C1 segment of cervical spinal cord (tissue), 14 donors: ENCODE measurements at places on chromosomes 13 and 19.
A peak's percentile ranks its signal among the peaks of the same experiment; 100 is the strongest.

DNA sequence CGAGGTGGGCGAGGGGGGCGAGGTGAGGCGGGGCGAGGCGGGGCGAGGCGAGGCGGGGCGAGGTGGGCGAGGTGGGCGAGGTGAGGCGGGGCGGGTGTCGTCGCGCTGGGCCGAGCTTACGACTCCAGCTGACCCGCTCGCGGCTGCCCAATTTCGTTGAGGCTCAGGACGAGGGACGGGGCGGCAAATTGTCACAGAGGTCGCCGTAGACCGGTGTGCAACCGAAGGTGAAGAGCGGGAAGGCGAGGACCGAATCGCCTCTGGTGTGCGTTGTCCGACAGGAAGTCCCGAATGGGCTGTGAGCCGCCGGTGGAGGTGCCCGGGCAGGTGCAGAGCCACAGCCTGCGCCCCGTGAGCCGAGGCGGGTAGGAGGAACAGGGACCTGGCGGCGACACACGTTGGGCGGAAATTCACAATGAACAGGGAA lies at the start of gene LACC1:
TSS of gene LACC1 (plus strand) at position 150 of the 427 bp plus-strand sequence. CDS start 1,082 bp downstream, outside the sequence.
- no peak for DNase-seq

GRCh38 chr19:43662487-43662886 lies 7.5 kb downstream of the PLAUR start:
- DNase-seq: peak; percentile 1

DNA sequence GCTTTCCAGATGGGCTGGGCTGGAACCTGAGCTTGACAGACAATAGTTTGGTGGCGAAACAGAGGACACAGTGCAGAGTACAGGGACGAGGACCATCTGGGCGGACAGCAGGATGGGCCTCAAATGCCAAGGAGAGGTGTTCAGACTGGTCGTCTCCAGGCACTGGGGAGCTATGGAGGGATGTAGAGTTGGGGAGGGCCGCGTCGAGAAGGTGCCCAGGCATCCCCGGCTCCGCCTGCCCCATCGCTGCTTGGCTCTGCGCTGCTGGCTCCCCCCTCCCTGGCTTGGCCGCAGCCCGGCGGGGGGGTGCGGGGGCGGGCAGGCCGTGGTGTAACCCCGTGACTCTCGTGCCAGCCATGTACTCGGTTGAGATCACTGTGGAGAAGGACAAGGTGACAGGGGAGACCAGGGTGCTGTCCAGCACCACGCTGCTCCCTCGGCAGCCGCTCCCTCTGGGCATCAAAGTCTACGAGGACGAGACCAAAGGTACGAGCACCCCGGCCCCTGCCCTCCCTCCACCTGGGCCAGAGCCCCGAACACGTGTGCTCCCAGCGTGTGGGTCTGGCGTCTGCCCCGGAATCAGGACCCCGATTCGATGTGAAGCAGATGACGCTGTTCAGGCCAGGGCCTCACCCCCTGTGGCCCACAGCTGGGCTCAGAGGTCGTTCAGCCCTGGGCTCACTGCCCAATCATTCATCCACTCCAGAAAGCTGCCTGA lies 10.8 kb upstream of the MISP start:
- DNase-seq: no peak

DNA sequence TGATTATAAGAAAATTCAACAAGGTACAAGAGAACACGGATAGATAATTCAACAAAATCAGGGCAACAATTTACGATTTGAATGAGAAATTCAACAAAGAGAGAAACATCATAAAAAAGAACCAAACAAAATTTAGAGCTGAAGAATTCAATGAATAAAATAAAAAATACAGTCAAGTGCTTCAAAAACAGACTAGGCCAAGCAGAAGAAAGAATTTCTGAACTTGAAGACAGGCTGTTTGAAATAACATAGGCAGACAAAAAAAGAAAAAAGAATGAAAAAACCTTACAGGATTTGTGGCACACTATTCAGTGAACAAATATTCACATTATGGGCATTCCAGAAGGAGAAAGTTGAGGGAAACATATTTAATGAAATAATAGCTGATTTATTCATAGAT lies 31.1 kb downstream of the ZNF283 start:
- no peak for DNase-seq

- DNase-seq: no peak
Measured at GRCh38 chr19:49231804-49232203, 74.2 kb downstream of the TRPM4 start.

DNA sequence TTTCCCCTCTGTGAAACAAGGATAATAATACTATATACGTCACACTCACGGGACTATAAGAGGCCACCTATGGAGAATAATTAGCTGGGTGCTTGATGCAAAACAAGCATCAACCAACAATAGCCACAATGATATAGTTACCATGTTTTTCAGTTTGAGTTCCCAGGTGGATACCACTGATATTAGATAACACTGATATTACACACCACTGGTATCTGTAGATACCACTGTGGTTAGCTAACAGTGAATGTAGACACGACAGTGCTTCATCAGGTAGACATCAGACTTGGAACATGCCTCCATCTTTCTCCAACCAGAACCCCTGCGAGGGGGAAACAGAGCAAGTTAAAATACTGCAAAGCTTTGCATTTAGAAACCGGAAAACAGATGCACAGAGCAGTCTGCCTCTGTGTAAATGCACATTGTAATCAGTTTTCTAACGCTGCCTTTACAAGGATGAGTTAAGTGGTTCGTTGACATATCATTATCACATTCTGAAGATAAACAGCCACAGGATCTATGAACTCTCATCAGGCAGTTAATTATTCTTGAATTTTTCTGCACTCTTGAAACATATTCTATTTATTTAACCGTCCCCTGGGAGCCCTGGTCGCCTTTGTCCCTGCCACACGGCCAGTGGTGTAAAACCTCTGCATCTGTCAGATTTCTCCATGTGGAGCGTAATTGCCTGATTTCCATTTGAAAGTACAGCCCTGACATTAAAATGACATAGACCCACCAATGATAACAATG lies 80.7 kb downstream of the RNASEH2B start:
- DNase-seq: no peak

GRCh38 chr13:110306960-110307766 lies at the start of the genes COL4A1 and COL4A2:
COL4A1 (minus strand) TSS chr13:110307157; CDS start chr13:110307027, 130 bp downstream.
COL4A2 (plus strand) TSS chr13:110307284; CDS start chr13:110307904, 620 bp downstream.
- no peak for DNase-seq

GRCh38 chr19:55451163-55451964 lies 8.3 kb upstream of the SHISA7 start:
- DNase-seq: no peak

- peak; percentile 26 for DNase-seq
Measured at GRCh38 chr19:491146-491741, 5.0 kb upstream of the MADCAM1 start.

DNA sequence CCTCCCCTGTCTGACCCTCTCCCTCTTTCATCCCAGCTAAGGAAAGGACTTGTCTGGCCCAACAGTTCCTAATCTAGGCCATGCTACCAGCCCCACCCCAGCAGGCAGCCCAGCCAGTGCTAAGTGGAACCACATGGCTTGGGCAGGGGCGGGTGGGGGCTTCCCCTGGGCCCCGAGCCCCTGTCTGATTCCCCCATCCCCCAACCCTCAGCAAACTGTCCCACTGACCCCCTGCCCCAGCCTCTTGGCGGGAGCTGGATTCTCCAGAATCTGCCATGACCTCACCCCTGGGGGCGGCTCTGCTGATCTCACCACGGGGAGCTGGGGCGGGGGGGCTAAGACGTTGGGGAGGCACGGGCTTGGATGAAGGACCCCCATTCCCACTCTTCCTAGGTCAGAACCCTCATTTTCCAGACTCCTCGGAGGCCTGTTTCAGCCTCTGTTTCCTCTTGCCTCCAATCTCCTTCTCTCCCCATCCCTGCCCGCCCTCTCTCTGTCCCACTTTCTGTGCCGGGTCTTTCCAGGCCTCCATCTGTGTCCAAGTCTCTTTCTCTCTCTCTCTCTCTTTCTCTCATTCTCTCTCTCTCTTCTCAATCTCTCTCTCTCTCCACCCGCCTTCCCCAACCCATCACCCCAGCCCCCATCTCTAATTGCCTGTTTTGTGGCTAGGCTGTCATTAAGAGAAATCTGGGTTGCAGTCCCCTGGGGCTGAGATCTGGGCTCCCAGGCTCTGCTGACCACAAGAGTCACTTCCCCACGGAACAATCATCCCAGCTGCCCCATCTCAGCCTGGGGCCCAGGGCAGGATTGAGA lies 2.7 kb downstream of the COL5A3 start:
- no peak for DNase-seq

DNA sequence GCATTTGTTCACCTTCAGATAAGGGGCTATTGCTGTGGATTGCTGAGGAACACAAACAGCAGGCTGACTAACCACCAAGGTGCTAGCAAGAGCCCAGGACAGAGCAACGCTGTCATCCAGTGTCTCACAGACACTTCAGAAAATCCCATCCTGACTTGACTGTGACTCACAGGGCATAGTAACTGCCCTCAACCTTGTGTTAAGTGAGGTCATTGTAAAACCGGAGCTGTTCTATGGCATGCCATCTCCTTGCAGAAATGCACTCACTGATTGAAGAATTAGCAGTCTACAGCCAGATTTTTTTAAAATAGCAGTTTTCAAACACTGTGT lies 51.1 kb downstream of the TNFRSF19 start:
- no peak for DNase-seq

GRCh38 chr13:108361769-108362168 lies 92.3 kb downstream of the TNFSF13B start:
- no peak for DNase-seq

DNA sequence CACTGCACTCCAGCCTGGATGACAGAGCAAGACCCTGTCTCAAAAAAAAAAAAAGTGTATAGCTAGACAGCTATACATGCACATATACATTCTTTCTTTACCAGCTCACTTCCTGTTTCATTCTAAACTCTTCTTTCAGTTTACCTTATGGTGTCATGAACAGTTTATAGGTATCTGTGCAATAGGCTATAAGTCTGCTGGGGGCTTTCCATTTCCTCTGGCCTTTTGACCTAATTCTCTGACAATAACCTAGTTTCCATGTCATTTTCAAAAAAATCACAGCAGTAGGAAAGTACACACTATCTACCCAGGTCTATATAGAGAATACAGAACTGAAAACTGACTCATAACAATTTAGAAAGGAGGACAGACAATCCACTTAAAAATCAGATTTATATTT lies 24.4 kb upstream of the URAD start:
- no peak for DNase-seq

- DNase-seq: no peak
Measured at GRCh38 chr19:38283271-38283670, 18.9 kb downstream of the SPINT2 start.

DNA sequence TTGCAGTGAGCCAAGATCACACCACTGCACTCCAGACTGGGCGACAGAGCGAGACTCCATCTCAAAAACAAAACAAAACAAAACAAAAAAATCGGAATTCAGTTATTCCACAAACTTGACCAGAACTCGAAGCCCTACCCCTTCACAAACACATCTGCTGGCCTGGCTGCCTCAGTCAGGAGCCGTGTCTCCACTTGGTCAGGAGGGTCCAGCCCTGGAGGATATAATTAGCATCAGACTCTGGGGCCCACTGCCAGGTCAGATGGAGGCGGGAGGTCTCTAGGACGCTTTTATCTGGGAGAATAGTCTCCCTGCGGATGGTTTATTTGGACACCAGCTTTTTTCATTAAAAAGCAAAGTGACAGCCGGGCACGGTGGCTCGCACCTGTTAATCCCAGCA lies 8.0 kb downstream of the ELL start:
- no peak for DNase-seq

DNA sequence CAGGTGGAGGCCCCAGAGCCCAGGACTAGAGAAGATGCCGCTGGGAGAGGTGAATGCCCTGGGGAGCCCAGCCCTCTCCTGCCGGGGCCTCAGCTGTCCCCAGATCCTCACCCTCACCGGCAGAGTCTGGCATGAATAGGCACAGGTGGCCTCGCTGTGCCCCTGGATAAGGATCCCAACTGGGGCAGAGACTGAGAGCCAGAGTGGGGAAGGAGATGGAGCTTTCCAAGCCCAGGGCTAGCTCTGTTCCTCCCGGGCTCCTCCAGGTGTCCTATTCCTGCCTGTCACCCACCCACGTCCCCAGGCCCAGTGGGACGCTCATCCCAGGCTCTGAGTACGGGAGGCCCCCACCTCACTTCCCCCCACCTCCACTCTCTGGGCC lies 16.5 kb downstream of the PRR36 start:
- no peak for DNase-seq

GRCh38 chr19:34556488-34556887 lies 74.9 kb downstream of the WTIP start:
- no peak for DNase-seq

DNA sequence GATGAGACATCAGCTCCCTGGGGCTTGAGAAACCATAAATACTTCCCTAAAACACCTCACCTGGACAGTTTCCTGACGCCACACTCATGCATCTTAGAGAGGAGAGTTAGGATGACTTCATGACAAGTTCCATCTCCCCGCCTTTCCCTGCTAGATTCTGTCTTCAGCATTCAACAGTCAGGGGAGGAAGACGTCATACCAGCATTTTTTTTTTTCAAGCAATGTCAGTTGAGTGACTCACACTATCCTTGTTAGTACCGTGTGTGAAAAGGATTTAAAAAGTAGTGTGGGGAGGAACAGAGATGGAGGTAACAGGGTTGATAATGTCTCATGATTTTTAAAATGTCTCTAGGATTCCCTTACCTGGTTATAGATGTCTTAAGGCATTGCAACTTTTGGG lies at the start of gene OR7D2:
TSS of gene OR7D2 (plus strand) at position 79 of the 400 bp plus-strand sequence. CDS start 6,803 bp downstream, outside the sequence.
- DNase-seq: no peak

GRCh38 chr19:35845215-35846037 lies 6.9 kb downstream of the NPHS1 start:
- DNase-seq: no peak

DNA sequence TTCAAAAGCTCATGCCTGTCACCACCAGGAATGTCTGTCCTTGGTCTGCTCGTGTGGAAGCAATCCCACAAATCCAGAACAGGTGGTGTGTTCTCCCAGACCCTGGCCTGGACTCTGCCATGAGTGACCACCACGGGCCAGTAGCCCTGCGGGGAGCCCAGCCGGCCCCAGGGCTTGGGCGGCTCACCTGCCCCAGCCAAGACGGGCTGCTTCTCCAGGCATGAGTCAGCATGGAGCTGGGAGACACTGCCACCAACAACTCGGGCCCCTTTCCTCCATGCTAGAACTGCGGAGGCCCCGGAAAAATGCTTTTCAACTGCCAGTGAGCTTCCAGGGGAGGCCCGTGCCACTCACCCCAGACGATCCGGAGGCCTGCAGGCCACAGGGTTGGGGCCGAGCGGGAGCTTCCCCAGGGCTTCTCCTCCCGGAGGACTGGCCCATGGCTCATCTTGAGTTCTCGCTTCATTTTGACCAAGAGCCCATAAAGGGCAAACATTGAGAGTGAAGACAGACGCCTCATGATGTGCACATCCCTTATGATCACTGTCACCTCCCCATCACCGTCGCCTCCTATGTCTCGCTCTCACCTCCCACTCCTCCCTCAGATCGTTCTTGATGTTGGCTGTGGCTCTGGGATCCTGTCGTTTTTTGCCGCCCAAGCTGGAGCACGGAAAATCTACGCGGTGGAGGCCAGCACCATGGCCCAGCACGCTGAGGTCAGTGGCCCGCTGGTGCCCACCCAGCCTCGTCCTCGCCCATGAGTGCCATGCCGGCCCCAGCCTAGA lies 16.7 kb downstream of the YIPF2 start:
- DNase-seq: no peak
